Activated T-cell treated with anti-CD3 and anti-CD28 coated beads for 24 hours (primary cell): ENCODE measurements at places on chromosomes 12 and 14.

DNA sequence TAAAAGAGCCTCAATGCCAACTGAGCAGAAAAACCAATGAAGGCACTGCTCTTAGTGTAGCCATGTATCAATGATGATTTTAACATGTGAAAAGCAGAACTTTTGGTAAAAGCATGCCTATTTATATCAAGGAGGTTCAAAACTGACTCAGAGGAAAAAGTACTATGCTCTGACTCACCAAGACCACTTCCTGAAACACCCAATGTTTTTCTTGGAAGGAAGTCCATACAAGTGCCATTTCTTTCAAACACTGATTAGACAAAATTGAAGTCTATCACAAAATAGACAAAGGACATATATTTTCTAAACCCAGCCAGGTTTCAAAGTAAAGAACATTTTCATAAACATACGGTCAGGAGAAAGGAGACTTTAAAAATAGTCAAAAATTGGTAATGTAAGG lies 88.6 kb downstream of the EPS8 start:
- no peak for DNase-seq

DNA sequence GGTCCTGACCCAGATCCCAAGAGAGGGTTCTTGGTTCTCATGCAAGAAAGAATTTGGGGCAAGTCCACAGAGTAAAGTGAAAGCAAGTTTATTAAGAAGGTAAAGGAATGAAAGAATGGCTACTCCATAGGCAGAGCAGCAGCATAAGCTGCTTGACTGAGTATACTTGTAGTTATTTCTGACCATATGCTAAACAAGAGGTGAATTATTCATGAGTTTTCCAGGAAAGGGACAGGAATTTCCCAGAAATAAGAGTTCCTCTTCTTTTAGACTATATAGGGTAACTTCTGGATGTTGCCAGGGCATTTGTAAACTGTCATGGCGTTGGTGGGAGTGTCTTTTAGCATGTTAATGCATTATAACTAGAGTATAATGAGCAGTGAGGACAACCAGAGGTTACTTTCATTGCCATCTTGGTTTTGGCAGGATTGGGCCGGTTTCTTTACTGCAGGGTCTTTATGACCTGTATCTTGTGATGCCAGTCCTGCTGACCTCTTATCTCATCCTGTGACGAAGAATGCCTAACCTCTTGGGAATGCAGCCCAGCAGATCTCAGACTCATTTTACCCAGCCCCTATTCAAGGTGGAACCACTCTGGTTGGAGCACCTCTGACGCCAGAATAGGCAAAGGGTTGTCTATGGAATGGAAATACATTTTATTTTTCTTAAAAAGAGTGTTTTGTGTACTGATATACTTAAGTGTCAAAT lies 113.8 kb downstream of the OTOGL start:
- no peak for DNase-seq

- DNase-seq: no peak
Observed at GRCh38 chr12:78559886-78560285, 304.7 kb upstream of the SYT1 start.

GRCh38 chr12:64016521-64016920 lies 172.0 kb downstream of the SRGAP1 start:
- DNase-seq: no peak

DNA sequence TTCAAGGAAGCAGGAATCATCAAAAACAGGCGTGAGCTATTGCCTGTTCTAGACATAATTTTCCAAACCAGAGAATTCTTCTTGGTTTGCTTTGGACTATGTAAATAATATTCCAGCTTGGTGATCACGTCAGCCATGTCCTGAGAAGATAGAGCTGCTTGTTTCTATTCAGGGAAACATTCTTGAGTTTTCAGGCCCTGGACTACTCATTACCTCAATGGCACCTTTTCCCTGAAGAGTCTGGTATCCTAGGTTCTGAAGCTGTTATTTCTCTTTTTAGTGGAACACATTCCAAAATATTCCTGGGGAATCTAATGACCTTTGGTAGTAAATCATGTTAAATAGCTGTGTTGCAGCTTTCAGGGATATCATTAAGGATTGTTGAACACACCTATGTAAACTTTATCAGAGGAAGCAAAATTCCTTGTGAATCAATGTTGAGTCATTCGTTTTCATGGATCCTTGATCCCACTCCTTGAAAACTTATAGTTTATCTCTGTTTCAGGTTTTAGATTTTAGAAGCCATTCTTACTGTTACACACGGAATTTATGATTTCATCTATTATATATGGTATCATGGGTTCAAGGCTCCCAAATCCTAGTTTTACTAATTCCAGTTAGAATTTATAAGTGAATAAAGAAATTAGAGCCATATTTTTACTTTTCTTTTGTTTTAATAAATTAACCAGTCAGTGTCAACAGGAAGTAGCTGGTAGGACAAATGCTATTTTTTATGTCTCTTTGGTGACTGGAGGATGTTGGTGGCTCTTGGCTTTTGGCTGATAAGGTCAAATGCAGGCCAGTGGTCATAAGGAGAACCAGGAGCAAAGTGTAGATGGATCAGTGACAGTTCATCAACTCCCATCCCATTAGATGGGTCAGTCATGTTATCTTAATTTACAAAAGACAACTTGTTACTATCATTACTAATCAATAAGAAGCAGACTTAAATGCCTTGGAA lies 380.1 kb downstream of the ZFP36L1 start:
- no peak for DNase-seq

DNA sequence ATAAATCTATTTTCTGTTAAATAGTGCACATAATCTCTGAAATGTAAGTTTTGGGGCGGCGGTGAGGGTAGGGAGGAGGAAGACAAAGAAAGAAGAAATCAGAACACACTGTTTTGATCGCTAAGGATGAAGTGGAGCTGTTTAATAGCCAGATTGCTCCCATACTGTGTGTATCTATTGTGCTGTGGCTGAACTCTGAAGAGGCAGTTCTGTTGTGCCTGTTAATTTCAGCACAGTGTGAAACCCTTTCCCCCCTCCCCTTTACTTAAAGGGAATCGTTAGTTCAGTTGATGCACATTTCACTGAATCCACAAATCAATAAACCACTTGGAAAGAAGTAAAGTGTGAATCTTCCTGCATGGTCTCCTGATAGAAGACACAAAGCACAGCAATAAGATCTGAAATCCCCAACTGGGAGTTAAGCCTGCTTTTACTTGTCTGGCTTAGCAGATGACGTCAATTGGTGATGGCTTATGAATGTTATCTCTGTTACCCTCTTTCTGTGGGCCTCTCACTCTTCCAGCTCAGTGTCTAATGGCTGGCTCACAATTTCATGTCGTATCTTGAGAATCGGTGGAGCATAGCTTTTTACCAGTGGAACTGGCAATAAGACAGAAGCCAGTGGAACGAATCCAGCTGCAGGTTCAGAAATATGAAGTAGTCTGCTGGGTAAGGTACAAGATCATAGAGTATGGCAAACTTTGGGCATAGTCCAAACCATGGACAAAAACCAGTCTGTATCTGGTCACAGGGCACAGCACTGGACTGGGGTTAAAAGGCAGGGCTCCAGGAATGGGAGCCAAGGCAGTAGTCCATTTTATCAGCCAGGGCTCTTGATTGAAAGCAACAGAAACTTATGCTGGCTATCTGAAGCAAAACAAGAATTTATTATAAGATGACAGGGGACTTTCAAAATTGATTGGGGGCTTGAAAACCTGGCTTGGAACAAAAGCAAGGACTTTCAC lies 413.5 kb upstream of the SEL1L start:
- no peak for DNase-seq

DNA sequence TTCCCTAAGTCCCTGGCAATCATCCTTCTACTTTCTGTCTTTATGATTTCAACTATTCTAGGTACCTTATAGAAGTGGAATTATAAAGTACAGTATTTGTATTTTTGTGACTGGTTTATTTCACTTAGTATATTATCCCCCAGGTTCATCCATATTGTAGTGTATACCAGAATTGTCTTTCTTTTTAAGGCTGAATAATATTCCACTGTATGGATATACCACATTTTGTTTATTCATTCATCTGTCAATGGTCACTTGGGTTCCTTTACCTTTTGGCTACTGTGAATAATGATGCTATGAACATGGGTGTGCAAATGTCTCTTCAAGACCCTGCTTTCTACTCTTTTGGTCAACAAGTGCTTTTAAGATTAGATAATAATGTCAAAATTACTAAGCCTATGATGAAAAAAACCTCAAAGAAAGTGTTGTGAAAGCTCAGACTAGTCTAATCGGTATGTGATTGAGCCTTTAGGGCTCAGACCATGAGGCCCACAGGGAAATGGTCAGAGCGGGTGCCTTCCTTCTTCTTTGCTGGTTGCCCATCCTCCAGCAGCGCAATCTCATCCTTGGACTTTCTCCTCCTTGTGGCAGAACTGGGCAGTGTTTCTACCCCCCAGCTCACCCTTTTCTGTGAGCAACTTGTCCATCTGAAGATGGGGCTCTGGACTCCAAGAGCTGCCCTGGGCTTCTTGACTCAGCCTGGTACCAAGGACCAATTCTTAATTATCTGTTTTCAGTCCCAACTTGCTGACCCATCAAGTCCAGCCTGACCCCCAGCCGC lies 105.4 kb downstream of the TTC8 start:
- no peak for DNase-seq

GRCh38 chr12:39931231-39931630 lies 174.7 kb downstream of the SLC2A13 start:
- no peak for DNase-seq

GRCh38 chr14:25406818-25407217 lies 356.9 kb upstream of the STXBP6 start:
- DNase-seq: no peak

DNA sequence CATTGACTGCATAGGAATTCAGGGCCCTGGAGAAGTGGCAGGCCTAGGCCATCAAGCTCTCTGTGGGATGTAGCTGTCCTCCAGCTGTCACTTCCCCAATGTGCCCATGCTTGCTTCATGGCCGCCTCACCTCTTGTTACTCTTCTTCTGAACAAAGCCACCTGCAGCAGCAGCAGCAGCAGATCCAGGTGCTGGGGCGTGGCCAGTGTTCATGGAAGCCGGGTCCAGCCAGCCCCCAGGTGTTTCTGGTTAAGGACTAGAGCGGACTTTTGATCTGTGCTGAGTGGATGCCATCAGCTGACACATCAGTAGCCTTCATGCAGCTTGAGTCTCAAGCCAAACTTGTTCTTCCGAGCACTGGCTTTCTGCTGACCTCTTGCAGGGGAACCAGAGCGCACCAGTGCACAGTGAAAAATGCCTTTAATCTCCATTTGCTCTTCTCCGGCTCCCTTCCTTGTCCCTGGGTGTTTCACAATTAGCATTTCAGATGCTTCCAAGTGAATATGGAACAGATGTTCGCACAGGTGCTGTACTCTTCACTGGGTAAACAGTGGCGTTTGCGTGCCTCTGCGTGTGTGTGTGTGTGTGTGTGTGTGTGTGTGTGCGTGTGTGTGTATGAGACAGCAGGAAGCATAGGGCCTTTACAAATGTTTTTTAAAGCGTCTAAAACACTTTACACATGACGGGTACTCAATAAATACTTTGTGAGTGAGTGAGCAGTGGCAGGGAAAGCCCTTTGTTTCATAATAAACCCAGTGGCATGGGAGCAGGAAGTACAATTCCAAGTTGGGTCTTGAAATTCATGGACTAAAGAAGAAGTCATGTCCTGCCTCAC lies 20.1 kb downstream of the TPCN1 start:
- no peak for DNase-seq

DNA sequence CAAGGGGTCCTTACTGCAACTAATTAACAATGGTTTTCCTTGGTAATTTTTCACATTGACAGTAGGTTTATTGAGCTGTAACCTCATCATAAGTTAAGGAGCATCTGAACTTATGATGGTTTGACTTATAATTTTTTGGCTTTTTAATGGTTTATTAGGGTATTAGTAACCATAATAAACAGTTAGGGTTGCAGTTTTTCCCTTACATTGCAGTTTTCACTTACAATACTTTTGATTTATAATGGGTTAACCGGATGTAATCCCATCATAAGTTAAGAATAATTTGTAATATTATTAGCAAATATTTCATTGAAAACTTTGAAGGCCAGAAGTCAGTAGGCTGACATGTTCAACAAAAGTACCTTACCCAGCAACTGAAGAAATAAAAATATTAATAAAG lies 811.6 kb downstream of the TRHDE start:
- DNase-seq: no peak

DNA sequence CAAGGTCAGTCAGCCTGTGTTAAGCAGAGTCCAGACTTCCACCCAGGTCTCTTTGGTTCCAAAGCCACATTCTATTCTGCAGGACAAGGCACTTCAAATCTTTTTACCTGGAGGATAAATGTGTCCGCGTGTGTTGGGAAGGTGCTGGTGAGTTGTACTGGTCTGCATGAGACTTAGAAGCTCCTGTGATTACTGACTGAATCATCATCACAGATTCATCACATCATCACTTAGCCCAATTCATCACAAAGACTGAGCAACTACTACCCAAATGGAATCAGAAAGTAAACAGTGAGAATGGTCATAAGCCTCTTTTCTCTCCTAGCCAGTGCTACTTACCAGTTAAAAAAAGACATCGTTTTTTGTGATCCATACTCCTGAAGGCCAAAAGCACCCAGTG lies 5.3 kb downstream of the SLC15A5 start:
- DNase-seq: no peak

GRCh38 chr14:99671235-99672224 lies 12.6 kb upstream of the CYP46A1 start:
- DNase-seq: no peak

DNA sequence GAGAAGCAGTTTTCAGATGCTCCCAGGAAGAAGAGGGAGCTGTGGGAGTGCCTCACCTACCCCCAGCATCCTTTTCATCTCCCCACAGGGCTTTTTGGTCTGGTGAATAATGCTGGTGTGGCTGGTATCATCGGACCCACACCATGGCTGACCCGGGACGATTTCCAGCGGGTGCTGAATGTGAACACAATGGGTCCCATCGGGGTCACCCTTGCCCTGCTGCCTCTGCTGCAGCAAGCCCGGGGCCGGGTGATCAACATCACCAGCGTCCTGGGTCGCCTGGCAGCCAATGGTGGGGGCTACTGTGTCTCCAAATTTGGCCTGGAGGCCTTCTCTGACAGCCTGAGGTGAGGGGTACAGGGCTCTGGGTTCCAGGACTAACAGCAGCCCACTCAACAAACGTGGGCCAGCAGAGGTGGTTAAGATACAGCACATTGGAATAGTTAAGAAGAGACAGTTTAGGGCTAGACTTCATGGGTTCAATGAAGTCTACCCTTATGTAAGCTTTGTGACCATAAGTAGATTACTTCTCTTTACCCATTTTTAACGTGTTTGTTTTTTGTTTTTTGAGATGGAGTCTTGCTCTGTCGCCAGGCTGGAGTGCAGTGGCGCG lies 1.5 kb downstream of the RDH5 start:
- no peak for DNase-seq

- no peak for DNase-seq
Observed at GRCh38 chr12:47488888-47489287, 216.9 kb downstream of the RPAP3 start.
